ENCODE measurements at places on chromosomes 2 and 18.

DNA sequence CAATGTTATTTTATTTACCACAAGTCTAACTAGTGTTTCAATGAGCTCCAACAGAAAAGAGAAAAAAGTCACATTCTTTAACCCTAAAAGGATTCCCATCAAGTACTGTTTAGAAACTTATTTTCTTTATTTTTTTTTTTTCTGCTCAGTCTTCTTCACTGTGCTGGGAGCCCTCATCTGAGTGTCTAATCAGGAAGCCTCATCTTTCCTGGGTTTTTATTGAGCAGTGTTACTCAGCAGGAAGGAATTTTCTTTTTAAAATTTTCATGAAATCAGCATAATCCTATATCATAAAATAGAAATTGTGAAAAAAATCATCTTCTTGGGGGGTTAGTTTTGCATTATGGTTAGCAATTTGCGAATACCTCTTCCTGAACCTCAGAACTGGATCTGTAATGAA is 453.8 kb downstream of the CDH2 start:
- peak; percentile 9 for DNase-seq

- DNase-seq = no peak
Observed at GRCh38 chr2:8676921-8677645, 4.8 kb upstream of the ID2 start.

- no peak for DNase-seq
Observed at GRCh38 chr2:220226546-220226945, 599.1 kb downstream of the SLC4A3 start.

GRCh38 chr2:174835797-174836255 is 71.6 kb upstream of the CHRNA1 start:
- DNase-seq = peak; percentile 69

DNA sequence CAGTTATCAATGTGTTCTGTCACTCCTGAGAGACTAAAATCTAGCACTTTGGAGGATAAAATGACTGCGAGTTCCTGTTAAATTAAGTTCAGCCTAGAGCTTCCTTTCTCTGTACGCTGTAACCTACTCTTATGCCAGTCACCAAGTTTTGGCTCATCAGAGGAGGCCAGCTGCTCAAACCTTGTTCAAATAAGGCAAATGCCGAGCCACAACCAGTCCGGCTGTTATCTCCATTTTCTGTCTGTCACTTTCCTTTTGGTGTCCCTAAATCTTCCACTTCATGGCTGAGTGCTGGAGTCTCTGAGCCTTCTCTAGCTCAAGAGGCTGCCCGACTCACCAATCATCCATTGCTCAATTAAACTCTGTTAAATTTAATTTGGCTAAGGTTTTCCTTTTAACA is 33.5 kb upstream of the PXDN start:
- no peak for DNase-seq

All from BJ (cell line).